ENCODE measurements at places on chromosomes 11 and 22.

DNA sequence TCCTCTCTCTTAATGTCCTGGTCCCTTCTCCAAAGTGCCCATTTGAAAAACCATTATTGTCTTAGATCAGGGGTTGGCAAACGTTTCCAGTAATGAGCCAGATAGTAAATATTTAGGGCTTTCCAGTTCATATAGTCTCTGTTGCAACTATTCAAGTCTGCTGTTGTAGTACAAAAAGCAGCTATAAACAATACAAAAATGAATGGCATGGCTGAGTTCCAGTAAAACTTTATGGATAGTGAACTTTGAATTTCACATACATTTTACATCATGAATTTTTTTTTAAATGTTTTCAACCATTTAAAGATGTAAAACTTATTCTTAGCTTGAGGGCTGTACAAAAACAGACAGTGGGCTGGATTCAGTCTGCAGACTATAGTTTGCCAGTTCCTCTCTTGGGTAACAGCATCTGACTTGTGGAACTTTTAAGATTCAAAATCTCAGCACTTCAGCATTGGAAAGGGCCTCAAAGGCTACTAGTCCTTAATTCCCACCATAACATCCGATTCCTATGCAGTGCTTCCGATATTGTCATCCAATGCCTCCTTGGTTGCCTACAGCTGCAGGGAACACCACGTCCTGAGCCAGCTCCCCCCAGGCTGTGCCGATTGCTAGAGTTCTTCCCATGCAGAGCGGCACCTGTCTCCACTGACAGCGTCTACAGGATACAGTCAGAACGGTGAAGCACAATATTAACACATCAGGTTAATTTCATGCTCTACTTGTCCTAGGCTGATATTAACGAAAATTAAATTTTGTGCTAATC lies 65.6 kb upstream of the E2F8 start:
- no peak for DNase-seq

- no peak for DNase-seq
Observed at GRCh38 chr11:2834503-2835273, 50.9 kb downstream of the CDKN1C start.

- no peak for DNase-seq
Observed at GRCh38 chr11:67489885-67490726, 7.3 kb downstream of the AIP start.

DNA sequence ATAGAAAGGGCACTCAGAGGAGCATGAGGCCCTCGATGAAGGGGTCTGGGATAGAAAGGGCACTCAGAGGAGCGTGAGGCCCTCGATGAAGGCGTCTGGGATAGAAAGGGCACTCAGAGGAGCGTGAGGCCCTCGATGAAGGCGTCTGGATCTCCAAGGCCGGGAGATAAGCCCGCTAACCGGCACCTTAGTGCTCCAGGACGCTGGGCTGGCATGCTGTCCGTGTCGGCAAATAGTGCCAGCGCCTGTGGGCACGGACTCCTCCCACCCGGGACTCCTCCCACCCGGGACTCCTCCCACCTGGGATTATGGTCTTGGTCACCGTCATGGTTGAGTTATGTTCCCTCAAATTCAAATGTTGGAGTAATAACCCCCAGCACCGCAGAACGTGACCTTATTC lies 725.3 kb downstream of the BRD1 start:
- no peak for DNase-seq

DNA sequence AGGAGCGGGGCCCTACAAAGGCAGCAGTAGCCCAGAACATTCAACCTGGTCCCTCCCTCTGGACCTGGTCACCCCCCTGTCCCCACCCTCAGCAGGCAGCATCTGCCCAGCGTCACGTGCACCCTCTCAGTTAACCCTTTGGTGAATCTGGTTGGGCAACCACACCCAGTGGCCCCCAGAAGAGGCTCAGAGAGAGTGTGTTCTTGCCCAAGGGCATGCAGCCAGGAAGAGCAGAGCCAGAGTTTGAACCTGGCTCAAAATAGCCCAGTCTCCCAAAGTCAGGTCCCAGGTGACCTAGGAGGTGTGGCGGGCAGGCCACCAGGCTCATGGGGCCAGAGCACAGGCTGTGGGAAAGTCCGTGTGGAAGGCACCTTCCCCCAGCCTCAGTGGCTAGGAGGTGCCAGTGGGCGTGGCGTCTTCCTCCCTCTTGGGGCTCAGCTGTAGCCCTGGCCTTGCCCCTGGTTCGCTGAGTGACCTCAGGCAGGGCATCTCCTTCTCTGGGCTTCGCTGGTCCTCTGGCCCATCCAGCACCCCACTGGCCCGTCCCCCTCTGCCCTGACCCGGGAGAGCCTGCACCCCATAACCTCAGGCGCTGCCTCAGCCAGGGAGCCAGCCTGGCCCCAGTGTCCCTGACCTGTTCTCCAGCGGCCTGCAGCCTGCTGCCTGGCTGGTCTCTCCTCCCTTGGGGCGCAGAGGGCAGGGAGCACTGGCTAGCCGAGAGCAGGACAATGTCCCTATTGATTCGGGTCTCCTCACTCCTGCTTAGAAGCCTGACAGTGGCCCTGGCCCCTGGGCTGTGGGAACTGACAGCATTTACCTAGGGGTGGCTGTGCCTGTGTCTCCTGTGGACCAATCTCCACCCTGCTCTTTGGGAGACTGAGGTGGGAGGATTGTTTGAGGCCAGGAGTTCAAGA lies 7.0 kb downstream of the ALDH3B1 start:
- DNase-seq: no peak

GRCh38 chr11:7520981-7521487 lies 7.2 kb downstream of the PPFIBP2 start:
- DNase-seq: no peak

Data from NCI-H1436 (cell line).